ENCODE measurements at places on chromosomes 7 and 10.

DNA sequence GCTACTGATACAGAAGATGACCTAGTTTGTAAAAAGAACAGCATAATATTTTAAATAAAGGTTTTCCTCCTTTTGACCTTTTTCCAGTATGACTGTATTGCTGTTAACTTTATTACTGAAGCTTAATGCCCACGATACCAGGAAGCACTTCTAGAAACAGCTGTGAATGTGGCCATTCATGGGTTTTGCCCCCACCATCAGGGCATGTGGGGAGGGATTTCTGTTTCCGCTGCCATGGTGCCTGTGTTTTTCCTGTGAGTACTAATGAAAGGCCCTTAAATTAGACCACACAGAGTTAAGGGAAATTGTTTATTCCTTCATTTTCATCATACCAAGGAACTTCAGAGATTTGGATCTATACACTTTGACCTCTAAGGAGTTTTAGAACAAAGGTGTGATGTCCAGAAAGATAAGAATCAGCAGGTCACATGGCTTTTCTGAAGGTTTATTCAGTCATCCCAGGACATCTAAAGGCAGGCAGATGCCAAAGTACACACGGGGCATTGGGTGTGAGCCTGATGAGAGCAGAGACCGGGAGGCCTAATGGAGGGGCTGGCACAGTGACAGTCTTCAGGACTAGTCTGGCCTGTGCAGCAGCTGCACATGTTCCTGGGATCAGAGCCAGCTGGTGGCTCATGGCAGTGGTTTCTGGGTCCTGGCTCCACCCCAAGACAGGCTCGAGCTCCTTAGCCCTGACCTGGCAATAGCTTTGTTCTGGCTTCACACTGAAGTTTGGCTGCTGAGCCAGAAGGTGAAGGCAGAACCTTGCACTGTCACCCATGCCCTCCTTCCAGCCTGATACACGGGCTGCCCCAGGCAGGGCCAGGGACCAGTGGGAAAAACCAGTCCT, 190.9 kb downstream of the REEP3 start:
- DNase-seq: peak; percentile 63

DNA sequence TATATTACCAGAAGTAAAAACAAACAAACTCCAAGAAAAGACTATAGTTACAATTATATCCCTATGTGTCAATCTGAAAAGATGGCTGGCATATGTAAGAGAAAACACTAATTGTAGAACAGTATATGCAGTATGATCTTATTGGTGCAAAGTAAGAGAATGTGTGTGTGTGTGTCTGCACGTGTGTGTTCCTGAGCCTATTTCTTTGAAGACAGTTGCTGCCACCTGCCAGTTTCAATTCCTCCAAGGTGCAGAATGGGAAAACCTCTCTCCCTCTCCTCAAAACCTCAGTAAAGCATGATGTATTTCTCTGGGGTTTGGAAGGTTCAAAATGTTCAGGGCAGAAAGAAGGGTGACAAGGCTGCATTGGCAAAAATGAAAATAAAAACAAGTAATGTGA, 8.8 kb upstream of the SFTPA1 start:
- DNase-seq: no peak

DNA sequence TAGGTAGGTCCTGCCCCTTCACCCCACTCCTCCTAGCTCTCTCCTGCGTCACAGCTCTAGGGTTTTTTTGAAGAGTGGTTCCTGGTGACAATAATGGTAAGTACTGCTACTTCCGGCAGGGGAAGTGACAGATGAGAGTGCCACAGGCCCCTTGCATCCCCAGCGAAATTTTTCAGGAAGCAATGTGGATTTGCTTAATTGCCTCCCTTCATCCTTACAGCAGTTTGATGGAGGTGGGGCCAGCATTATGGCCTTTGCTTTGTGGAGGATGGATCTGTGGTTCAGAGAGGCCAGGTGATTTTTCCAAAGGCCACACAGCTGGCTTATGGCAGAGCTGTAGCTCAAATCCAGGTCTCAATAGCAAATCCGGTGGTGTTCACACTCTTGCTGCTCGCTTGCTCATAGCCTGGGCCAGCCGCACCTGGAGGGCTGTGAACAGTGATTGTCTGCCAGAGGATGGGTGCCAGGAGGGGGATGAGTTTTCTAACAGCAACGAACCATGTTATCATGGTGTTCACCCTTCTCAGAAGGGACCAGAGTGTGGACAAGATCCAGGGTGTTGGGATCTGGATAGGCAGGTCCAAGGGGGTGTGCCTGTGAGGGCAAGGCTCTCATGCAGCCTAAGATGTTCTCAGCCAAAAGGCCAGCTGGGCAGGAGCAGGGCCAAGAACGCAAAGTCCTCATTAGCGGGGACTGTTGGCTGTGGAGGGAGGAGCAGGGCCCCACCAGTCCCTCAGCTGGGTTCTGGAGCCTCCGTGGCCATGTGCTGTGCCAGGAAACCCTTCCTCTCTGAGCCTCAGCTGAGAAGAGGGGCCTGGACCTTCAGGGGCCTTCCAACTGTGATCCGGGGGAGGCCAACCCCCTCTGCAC, 89.0 kb downstream of the EMX2 start:
- no peak for DNase-seq

DNA sequence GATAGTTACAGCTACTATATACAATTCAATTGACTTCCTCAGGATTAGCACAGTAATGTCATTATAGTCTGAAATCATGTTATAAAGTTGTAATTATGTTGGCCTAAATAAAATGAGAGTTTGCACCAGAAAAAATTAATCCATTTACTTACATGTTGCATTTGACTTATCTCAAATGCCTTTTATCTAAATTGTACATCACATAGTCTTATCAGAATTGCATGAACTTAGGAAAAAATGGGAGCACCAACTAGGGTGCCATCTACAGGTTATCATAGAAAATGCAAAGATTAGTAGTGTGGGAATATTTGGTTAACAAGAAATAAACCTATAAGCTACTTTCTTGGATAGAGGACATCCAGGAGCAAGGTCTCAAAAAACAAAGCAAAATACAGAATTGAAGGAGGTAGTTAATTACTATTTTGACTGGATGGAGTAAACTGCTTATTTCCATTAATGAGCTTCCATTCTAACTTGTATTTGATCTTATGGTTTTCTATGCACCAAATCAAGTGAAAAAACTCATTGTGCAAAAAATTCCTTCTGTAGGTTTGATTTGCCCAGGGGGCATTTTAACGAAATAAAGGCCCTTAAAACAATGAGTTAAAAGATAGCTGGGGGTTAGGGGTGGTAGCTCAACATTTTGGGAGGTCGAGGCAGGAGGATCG, 60.0 kb upstream of the ORC5 start:
- DNase-seq: no peak

DNA sequence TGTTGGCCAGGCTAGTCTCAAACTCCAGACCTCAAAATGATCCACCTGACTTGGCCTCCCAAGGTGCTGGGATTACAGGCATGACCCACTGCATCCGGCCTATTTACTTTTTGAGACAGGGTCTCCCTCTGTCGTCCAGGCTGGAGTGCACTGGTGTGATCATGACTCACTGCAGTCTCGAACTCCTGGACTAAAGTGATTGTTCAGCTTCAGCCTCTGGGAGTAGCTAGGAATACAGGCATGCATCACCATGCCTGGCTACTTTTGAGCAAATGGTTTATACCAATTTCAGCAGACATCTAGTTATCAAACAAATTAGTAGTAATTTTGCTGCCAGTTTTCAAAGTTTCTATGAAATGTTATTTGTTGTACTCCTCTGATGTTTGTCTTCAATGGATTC, 2.2 kb upstream of the WAC start:
- DNase-seq: no peak

DNA sequence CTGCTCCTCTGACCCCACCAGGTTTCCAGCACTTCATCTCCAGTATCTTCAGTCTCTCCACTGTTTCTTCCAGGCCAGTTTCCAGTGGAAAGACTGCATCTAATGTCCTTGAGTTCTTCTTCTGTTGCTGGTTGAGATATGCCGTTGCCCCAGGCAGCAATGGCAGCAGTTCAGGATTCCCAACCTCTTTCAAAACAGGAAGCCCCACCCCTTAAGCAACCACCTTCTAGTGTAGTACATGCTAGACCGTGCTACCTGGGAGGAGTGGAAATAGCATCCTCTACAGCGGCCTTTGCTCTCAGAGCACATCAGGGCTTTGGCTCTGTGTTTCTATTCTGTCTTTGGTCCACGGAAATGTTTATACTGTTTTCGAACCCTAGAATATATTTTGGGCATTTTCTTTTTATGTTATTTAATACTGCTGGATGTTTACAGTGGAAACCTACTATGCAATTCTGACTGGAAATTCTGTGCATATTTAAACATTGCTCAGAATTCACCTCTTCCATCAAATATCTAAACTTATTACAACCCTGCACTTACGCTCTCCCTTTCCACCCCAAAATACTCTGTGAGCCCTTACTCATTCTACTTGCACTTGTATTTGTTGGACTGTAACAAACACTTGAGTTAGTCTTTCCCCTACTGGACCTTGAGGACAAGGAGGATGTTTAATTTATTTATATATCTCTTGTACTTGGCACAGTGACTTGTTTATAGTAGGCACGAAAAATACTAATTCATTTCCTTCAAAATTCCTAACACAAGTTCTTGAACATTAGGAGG, 8.5 kb upstream of the BPGM start:
- no peak for DNase-seq

- DNase-seq: no peak
These were observed 38.2 kb downstream of the SVOPL start for GRCh38 chr7:138662991-138663320.

DNA sequence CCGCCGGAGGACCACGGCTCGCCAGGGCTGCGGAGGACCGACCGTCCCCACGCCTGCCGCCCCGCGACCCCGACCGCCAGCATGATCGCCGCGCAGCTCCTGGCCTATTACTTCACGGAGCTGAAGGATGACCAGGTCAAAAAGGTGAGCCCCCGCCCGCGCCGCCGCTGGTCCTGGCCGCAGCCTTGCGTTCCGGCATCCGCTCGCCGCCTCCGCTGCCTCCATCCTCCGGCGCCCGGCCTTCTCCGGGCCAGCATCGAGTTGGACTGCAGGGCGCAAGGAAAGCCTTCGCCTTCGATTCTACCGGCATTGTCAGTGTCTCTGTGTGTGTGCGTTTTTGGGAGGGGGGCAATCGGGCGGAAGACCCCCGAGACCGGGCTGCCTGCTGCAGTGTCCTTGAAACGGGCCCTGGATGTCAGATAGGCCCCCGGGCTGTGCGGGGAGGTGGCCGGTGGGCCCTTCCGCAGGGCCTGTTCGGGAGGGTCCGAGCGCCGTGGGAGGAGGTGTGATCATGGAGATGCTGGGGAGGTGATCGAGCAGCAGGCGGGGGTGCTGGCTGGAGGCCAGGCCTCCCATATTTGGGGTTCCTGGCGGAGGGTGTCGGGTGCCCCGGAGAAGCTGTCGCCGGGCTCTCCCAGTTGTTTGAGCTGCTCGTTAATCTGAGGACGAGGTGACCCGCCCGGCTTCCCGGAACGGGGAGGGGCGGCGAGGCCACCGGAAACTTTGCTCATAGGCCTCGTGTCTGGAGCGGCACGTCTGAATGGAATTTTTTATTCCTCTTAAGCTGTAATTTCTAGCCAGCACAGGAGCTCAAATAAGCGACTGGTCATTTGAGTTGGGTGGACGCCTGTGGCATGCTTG, 40.8 kb downstream of the HK1 start:
- DNase-seq: peak; percentile 47

DNA sequence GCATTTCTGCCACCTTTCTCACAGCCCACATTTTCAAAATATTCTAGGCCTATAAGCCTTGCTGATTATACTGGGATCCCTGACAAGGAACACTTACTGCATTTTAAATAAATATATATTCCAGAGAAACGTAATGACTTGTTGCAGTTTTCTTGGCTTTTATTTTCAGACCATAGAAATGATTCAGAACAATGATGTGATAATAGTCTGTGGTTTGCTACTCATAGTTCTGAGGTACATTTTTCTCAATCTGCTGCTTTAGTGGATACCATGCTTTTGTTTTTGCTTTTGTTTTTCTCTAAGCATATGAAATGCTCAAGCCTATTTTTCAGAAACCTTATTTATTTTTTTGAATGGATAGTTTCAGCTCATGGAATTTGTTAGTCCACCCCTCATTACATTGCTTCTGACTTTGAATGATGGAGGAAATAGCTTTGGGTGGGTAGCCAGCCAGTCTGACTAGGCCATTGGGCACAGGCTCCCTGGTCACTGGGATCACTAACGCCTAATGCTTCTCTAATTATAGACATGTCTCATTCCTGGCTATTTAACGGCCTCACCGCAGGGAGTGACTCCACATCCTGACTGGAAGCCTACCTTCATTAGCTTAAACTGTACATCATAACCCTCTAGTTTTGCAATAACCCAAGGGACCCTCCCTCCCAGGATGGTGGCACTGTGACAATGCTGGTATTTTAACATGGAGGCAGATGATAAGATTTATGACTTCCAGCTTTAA, 66.1 kb downstream of the MBL2 start:
- DNase-seq: no peak

DNA sequence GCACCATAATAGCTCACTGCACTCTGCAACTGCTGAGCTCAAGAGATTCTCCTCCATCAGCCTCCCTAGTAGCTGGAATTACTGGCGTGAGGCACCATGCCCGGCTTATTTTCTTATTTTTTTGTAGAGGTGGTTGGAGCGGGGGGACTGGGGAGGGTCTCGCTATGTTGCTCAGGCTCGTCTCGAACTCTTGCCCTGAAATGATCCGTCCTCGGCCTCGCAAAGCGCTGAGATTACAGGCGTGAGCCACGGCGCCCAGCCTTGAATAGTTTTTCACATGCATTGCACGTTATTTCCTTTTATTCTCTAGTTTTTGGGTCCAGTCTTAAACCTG, 526 bp upstream of the LAMTOR4 start:
- no peak for DNase-seq

DNA sequence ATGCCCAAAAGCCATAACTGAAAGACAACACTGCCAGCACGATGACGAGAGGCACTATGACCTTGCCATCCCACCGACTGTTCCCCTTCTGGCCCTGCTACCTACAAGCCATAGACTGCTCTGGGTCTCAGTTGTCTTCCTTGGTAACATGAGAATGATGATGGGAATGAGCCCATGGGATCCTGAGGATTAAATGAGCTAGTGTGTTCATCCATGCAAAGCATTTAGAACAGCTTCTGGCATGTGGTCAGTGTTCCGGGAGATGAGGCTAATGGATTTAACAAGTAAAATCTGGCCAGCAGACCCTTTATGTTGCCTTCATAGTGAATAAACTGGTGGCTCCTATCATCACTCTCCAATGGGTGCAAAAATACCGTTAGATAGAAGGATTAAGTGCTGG, 62.4 kb upstream of the WDR11 start:
- DNase-seq: no peak

DNA sequence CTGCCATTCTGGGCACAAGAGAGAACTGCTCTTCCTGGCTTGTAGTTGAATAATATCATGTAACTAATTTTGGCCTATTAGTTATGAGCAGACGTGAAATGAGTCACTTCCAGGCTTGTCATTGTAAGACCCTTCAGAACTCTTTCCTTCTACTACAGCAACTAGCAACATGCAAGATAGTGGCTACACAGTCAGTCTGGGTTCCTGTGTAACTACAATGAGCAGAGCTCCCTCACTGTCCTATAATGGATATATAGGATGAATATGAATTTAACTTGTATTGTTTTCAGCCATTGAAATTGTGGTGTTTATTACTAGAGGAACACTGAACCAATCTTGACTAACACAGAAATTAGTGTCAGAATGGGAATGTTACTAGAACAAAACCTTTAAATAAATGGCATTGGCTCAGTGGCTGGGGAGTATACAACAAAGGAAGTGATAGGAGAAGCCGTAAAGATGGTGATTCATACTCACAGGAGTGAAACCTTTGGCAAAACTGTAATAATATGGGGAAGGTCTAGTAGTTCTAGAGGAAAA, 2.9 kb upstream of the MTPN start:
- no peak for DNase-seq

GRCh38 chr10:123857616-123858015, 34.0 kb downstream of the CPXM2 start:
- no peak for DNase-seq

Measured in posterior cingulate gyrus (tissue), 11 donors.